Right atrium auricular region (tissue), 2 donors: ENCODE measurements at places on chromosomes 7 and 10. TPM values are rescaled to one million over a fixed set of nuclear protein-coding genes. Genes with fewer than 3 reads are reported as not detected.

DNA sequence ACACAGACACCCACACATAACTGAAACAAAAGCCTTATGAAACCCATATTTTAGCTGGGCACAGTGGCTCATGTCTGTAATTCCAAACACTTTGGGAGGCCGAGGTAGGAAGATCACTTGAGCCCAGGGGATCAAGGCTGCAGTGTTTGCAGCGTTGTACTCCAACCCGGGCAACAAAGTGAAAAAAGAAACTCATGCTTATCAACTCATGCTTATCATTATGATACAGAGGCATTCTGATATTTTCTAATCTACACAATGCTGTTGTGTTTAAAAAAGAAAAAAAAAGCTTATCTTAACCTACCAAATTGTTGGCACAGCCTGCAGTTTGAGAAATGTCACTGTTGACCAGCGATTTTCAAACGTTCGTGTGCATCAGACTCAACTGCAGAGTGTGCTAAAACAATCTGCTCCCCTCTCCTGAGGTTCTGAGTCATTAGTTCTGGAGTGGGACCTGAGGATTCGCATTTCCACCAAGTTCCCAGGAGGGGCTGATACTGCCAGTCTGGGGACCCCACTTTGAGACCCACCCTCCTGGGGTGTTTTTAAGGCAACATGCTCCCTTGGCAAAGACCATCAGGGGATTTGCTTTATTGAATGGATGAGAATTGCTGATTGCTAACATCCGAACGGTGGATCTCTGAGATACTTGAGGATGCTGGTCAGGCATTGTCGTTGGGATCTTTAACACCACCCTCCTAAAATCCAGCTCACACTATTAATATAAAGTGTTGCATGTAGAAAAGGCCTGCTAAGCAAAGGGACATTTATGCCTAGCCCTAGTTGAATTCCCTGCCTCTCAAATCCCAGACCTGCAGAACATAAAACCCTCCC, 16.2 kb downstream of the CHST3 start:
- H3K4me1 ChIP-seq = peaks cover 99% of the 10 kb centered on the region
- no peak overlapping the region for H3K4me3 ChIP-seq
- peak overlapping the region; percentile 83 for H3K27ac ChIP-seq
- no peaks in the 10 kb centered on the region for H3K27me3 ChIP-seq

- H3K4me3 ChIP-seq = no peak overlapping the region
- H3K27me3 ChIP-seq = no peaks in the 10 kb centered on the region
- no peak overlapping the region for H3K27ac ChIP-seq
- H3K36me3 ChIP-seq = no peaks in the 10 kb centered on the region
- DNase-seq = no peak
Observed at GRCh38 chr7:44097064-44097932, 6.8 kb upstream of the AEBP1 start.

DNA sequence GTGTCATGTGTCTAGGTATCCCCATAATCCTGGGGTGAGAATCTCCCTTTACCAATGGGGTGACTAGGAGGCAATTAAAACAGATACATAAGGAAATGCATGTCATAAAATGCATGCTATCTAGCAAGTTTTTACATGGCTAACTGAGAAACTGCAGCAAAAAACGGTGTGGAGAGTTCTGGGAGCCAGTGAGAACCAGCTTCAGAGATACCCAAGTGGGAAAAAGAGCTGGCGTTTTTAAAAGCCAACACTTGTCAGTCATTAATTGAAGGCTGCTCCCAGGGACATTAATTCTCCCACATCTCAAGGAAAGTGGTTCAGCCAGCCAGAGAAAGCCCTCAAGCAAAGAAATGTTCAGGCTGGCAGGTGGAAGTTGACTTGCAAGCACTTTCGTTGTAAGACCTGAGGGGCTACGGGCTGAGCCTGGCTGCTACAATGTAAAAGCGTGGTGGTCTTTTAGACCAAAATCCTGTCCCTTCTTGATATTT, 28.1 kb downstream of the ST8SIA6 start:
- DNase-seq = no peak
- H3K4me3 ChIP-seq = no peak overlapping the region
- no peaks in the 10 kb centered on the region for H3K4me1 ChIP-seq
- no peaks in the 10 kb centered on the region for H3K27me3 ChIP-seq
- H3K27ac ChIP-seq = no peak overlapping the region
- no peaks in the 10 kb centered on the region for H3K36me3 ChIP-seq

DNA sequence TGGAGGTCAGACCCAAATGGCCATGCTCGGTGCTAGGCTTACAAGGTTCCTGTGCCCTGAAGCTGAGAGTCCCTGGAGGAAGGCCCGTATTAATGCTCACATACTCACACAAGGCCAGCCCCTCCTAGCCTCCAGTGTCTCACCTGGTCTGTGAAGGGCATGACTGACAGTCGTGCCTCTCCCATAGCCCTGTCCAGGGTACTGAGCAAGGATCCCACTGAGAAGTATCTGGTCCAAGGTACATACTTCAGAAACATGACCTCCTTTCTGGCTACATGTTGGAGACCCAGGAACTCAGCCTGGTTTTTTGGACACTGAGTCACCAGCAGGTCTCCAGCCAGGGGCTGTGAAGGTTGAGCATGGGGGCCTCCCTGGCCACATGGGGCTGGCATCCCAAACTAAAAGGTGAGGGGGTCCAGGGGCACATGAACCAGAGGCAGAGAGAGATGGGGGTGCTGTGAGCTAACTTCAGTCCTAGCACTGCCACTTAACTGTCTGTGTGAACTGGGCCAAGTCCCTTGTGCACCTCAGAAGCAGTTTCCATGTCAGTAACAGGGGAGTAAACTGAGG, 17.6 kb upstream of the RASGEF1A start:
- no peaks in the 10 kb centered on the region for H3K36me3 ChIP-seq
- H3K4me1 ChIP-seq = no peaks in the 10 kb centered on the region
- no peak for DNase-seq

GRCh38 chr7:111292026-111292470, 201.1 kb downstream of the LRRN3 start:
- no peaks in the 10 kb centered on the region for H3K27me3 ChIP-seq
- H3K36me3 ChIP-seq = no peaks in the 10 kb centered on the region
- DNase-seq = no peak
- no peak overlapping the region for H3K27ac ChIP-seq
- H3K4me1 ChIP-seq = no peaks in the 10 kb centered on the region

GRCh38 chr7:137001041-137001440, 132.6 kb downstream of the CHRM2 start:
- H3K4me1 ChIP-seq = no peaks in the 10 kb centered on the region
- no peak overlapping the region for H3K4me3 ChIP-seq
- H3K27ac ChIP-seq = no peak overlapping the region
- H3K27me3 ChIP-seq = no peaks in the 10 kb centered on the region
- H3K36me3 ChIP-seq = no peaks in the 10 kb centered on the region

GRCh38 chr7:17369691-17370426, 71.4 kb downstream of the AHR start:
- no peak overlapping the region for H3K4me3 ChIP-seq
- no peak overlapping the region for H3K27ac ChIP-seq
- H3K36me3 ChIP-seq = no peaks in the 10 kb centered on the region
- no peak for DNase-seq
- H3K27me3 ChIP-seq = no peaks in the 10 kb centered on the region
- H3K4me1 ChIP-seq = no peaks in the 10 kb centered on the region

DNA sequence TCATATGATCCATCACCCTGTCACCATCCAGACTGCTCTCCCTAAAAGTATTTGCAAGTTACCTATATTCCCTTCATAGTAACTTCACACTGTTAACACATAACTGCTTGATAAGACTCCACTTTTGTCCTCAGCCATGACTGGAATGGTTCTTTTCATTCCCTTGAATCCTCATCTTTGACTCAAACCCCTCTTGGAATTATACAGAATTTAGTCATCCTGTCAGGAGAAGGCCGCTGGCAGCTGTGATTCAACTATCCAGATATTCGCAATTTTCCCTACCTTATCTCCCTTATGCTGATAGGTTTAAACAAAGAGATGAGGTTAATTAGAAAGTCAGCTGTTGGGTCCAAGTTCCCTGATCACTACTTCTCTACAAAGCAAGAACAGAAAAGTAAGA, 143.0 kb upstream of the HPS1 start:
- no peak for DNase-seq
- H3K36me3 ChIP-seq = no peaks in the 10 kb centered on the region

- no peak overlapping the region for H3K27ac ChIP-seq
- no peak for DNase-seq
- H3K4me1 ChIP-seq = no peaks in the 10 kb centered on the region
Observed at GRCh38 chr10:71343392-71343773, 24.3 kb downstream of the SLC29A3 start.

DNA sequence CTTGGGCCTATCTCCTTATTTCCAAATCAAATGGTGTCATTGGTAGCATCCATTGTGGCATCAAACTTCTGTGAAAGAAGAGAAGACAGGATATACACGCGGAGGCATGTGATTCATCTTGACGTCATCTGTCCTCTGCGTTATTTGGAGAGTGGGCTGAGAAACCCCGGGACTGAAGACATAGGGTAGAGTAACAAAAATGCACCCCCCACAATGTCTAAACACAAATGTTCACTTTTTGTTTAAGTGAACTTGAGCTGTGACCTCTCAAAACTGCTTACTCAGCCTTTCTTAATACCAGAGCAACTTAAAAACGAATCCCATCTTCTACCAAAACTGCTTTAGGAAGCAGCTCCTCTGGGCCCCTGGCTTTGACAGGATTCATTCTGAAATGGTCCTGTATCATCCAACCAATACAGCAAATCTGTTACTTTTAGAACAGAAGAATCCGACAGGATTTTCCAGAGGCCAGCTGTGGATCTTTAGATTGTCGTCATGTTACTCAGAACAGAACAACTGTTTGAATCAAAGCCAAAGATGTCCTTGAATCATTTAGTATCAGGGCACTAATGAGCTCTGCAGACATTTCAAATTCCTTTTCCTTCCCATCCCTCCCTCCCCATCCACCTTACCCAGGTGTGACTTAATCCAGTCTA, 438.1 kb downstream of the SUGCT start:
- H3K27me3 ChIP-seq = no peaks in the 10 kb centered on the region
- H3K4me3 ChIP-seq = no peak overlapping the region
- DNase-seq = no peak

GRCh38 chr7:143407287-143408251, 1.1 kb downstream of the EPHA1 start:
- no peak for DNase-seq
- no peaks in the 10 kb centered on the region for H3K27me3 ChIP-seq
- peaks cover 44% of the 10 kb centered on the region for H3K4me1 ChIP-seq
- H3K4me3 ChIP-seq = no peak overlapping the region

DNA sequence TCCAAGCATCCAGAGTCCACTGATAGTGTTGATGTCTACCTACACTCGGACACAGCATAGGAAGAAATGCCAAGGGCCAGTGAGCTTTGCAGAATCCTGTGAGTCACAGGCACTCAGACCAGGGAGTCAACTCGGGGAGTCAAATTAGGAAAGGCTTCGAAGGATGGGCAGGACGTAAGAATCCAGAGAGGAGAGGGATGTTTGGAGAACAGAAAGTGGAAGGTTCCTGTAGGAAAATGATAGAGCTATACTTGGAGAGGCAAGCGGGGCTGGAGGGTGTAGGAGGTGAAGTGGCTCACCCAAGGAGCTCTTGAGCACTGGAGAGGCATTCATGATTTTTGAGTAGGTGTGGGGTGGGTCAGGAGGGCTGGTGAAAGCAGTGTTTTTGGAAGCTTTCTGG, 3.0 kb downstream of the ZYX start:
- H3K4me3 ChIP-seq = peak overlapping the region; percentile 23
- H3K36me3 ChIP-seq = peaks cover 34% of the 10 kb centered on the region
- no peaks in the 10 kb centered on the region for H3K4me1 ChIP-seq
- no peak for DNase-seq

GRCh38 chr7:155392726-155393570, 65.0 kb upstream of the EN2 start:
- no peaks in the 10 kb centered on the region for H3K4me1 ChIP-seq
- no peaks in the 10 kb centered on the region for H3K27me3 ChIP-seq
- H3K36me3 ChIP-seq = no peaks in the 10 kb centered on the region
- no peak overlapping the region for H3K4me3 ChIP-seq
- no peak overlapping the region for H3K27ac ChIP-seq

DNA sequence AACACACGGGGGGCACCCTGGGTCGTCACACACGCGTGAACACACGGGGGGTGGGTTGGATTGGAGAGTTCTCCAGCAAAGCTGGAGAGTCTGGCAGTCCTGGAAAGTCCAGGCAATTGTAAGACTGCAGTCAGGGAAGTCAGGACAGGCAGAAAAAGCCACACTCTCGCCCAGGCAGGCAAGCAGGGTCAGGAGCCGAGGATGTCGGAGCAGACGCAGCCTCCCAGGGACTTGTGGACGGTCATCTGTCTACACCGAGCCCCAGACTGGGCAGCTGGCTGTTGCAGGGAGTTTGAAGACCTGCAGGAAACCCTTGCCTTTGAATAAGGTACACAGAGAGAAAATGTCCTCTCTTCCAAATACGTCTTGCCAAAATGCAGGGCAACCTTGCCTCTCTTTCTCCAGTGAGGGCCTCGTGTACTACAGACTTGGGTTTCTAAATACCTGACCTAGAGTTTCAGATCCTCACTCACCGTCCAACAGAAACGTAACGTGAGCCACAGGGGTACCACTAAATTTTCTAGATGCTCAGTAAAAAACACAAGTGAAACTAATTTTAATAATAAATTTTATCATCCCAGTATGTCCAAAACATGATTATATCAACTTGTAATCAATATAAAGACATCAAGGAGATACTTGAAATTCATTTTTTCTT, 176.7 kb downstream of the ADARB2 start:
- no peak for DNase-seq
- H3K27ac ChIP-seq = no peak overlapping the region
- H3K4me3 ChIP-seq = no peak overlapping the region
- H3K4me1 ChIP-seq = no peaks in the 10 kb centered on the region

DNA sequence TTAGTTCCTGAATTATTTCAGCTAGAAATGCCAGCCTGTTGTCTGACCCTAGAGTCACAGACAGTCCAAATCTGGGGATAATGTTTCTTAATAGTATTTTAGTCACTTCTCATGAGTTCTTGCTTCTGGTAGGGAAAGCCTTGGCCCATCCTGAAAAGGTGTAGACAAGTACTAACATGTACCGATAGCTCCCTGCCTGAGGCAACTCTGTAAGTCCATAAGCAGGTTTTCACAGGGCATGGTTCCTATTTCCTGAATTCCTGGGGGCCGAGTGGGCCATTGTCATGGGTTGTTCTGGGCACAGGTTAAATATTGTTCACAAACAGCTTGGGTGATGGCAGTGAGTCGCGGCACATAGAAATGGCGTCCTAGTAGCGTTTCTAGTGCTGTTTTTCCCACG, 3.1 kb upstream of the ZNF117 start:
- H3K4me3 ChIP-seq = no peak overlapping the region
- no peaks in the 10 kb centered on the region for H3K27me3 ChIP-seq
- no peak for DNase-seq

- no peaks in the 10 kb centered on the region for H3K36me3 ChIP-seq
- DNase-seq = no peak
- no peak overlapping the region for H3K4me3 ChIP-seq
- H3K4me1 ChIP-seq = no peaks in the 10 kb centered on the region
Observed at GRCh38 chr7:11951909-11952308, 119.9 kb upstream of the THSD7A start.

GRCh38 chr7:153835712-153836265, 216.4 kb upstream of the DPP6 start:
- H3K4me3 ChIP-seq = no peak overlapping the region
- DNase-seq = no peak

The HOXA9 gene
- total RNA-seq = not detected

The TMEM225B gene
- total RNA-seq = not detected

The HECW1 gene
- total RNA-seq = not detected

The ZMYND11 gene
- 60.2 TPM for total RNA-seq

The RPEL1 gene
- total RNA-seq = not detected

The SPDYE5 gene
- total RNA-seq = not detected

The AGMO gene
- not detected for total RNA-seq

The BTRC gene
- 22.4 TPM for total RNA-seq

The PDCD11 gene
- total RNA-seq = 7.2 TPM

The MAP3K8 gene
- total RNA-seq = 18.9 TPM

The GRK5 gene
- total RNA-seq = 19.2 TPM

The CTAGE4 gene
- total RNA-seq = 0.90 TPM
